ENCODE measurements at places on chromosomes 12 and 14. TPM values are rescaled to one million over a fixed set of nuclear protein-coding genes. Genes with fewer than 3 reads are reported as not detected.

- peak; percentile 62 for DNase-seq
Measured at GRCh38 chr12:19575337-19576243, 136.3 kb downstream of the AEBP2 start.

DNA sequence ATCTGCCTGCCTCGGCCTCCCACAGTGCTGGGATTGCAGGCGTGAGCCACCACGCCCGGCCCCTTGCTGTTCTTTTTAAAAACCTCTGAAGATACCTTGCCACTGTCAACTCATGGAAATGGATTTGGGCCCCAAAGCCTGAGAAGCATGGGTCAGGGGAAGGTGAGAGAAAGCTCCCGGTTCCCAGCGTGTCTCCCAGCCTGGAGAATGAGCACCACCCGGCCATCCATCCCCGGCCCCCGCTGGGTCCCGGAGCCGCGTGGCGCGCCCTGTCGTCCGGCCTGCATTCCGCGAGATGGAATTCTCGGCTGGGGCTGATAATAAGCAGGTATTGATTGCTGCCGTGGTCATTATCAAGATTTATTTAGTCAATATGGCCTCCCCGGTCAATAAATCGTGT lies 126.5 kb upstream of the MYL2 start:
- no peak for DNase-seq

GRCh38 chr14:43503508-43503907 lies 1003.6 kb downstream of the FSCB start:
- no peak for DNase-seq

- DNase-seq: no peak
Measured at GRCh38 chr14:90741682-90741946, 74.6 kb downstream of the TTC7B start.

DNA sequence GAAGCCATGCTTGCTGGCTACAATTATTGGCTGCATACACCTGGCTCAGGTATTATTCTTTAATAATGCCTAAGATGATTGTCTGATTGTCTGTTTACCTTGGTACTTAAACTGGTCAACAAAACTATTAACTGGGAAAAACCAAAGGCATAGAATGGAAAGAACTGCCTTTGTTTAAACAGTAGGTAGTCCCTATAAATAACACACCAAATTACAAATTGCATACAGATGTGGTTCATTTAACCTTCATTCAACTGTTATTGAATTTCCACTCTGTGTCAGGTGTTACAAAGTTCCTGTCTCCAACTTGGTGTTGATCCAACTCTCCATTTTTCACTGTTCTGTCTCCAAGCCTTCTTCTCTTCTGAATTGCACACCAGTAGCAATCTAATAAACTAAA lies 79.8 kb upstream of the FSCB start:
- DNase-seq: no peak

GRCh38 chr12:2682296-2683251 lies 112.2 kb upstream of the FKBP4 start:
- DNase-seq: no peak

The RNU4-1 gene
- total RNA-seq: 1,438 TPM

The FAR2 gene
- total RNA-seq: 3.2 TPM

The PTPRQ gene
- 0.77 TPM for total RNA-seq

The WBP11 gene
- total RNA-seq: 51.5 TPM
